Glutamatergic neuron (in vitro differentiated cells): ENCODE measurements at places on chromosomes 3 and 15. TPM values are rescaled to one million over a fixed set of nuclear protein-coding genes. Genes with fewer than 3 reads are reported as not detected.
A peak's percentile ranks its signal among the peaks of the same experiment; 100 is the strongest.

- no peak for DNase-seq
Measured at GRCh38 chr15:52220937-52221660, 29.9 kb upstream of the GNB5 start.

DNA sequence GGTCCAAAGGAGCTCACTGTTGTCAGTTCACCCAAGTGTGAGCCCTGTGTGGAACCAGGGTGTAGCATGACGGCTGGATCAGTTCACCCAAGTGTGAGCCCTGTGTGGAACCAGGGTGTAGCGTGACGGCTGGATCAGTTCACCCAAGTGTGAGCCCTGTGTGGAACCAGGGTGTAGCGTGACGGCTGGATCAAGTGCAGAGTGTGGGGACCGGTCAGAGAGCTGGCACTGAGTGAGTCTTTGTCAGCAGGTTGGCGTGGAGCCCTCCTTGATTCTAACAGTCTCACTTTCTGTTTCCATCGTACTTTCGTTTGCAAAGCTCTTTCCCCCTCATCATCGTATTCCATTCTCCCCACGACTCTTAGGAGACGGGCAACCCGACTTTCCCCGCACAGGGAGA is 57.9 kb upstream of the DLG1 start:
- no peak for DNase-seq

DNA sequence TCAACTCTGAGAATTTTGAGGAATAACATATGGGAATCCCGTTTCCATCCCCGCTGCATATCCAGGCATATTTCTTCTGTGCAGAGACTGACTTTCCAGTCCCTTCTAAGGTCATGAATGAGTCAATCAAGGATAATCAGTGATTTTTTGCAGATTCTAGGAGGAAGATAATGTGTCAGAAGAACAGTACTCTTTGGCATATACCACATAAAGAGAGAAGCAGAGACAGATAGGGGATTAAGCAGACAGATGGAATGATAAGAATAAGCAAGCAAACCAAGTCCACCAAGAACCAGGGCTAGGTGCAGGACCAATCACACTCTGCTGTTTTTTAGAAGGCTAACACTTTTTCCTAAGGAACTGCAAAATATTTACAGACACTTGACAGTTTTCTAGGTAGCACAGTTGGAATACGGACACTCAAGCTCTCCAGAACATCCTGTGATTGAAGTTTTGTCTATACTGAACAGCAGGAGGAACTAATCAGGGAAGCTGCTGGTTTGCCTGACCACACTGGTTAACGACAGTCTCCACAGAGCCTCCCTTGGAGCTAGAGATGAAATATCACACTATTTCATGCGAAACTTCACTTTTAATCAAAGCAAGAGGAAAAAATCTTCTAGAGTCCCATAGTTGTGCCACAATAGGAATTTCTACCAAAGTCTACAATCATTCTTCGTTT is 450.0 kb upstream of the KCNMB2 start:
- no peak for DNase-seq

GRCh38 chr3:99966662-99967416 is 147.5 kb downstream of the FILIP1L start:
- no peak for DNase-seq

- no peak for DNase-seq
Measured at GRCh38 chr3:194273743-194274310, 77.3 kb downstream of the CPN2 start.

DNA sequence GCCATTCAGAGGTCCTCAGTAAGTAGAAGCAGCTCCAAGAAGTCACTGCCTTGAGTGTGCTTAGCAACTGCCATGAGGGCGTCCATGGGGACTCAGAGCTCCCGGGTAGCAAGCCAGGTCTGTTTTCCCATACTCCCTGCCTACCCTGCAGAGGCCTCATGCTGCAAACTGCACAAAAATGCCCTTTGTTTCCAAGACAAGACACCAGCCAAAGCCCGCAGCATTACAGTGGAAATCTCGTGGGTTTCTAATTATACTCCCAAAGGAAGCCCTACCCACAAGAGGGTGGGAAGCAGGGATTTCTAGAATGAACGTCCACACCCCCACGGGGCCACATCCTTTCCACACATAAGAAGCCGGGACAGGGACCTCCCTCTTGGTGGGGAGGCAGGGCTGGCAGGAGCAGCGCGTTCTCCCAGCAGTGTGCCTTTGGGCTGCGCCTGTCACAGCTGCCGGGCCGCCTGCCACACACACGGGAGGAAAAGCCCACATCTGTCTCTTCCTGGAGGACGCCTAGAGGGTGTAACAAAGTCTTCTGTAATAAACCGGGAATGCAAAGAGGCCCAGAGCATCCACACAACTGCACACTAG is 31.1 kb downstream of the FAM174B start:
- peak; percentile 40 for DNase-seq

ANXA2 gene
- total RNA-seq, result 925 TPM

GPR156 gene
- 0.83 TPM for total RNA-seq

DNA sequence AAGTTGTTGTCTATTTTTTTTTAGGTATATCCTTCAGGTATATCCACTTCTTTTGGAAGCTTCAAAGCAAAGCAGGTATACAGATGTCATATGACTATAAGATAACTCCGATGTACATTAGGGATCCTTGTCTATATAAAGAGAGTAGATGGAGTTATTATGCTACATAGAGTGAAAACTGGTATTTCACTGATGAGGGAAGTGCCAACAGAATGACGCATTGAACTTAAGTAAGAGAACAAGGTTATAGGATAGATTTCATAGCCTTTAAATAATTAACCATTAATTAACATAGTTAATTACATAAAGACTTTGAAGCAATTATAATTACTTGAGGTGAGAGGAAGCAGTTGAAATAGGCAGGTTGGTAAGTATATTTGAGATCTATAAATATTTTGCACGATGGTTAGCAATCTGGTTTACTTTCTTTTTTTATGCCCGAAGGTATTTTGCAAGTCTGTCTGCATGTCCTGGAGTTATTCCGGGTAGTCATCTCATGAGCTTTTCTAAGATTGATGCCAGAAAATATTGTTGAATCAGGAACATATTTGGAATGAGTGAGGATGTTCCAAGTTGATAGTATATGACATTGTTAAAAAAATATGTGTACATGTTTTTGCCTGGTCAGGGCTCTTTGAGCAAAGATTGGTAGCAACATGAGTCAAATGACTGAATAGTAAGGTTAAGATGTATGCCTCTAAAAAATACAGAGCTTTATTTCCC is 299.5 kb upstream of the KCNMB2 start:
- DNase-seq, result no peak
